ENCODE measurements at places on chromosomes 1 and 21.

DNA sequence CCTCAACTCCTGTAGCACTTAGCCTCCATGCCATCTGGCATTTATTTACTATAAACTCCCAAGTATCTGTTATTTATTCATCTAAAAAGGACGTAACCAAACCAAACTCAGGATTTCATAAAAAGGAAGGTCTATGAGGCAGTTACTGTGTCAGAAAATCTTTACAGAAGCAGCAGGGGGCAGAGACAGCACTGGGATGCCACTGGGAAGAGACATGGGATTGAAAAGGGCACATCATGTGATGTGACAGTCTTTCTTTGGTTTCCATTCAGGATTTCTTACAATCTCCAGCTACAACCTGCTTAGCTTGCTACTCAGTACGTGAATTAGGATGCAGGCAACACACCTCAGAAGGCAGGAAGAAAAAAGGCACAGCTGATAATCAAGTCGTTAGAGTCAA lies 31.2 kb downstream of the SPRTN start:
- DNase-seq, result no peak

- no peak for DNase-seq
Measured at GRCh38 chr1:145999321-146000024, 3.1 kb upstream of the TXNIP start.

- DNase-seq, result no peak
Measured at GRCh38 chr1:42070996-42071395, 82.2 kb upstream of the GUCA2B start.

GRCh38 chr1:240517891-240518290 lies 94.1 kb downstream of the GREM2 start:
- no peak for DNase-seq

DNA sequence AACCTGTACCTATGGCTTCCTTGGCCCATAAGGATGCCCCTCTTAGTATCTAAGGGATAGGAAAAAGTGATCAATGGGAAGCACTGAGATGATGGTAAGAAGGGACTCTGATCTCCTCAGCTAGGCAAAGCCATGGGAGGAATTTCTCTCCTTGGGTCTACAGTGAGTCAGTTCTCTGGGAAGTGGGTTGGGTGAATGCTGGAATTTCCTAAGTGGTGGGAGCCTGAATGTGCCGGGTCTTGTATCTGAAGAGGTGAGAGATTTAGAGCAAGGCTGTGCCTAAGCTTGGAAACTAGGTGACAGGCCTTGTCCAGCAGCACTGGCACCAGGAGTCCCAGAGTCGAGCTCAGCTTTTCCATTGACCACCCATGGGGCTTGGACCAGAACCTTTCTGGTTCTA lies 96.3 kb upstream of the SLC2A1 start:
- DNase-seq, result no peak

GRCh38 chr1:5548266-5548665 lies 444.0 kb downstream of the NPHP4 start:
- no peak for DNase-seq

DNA sequence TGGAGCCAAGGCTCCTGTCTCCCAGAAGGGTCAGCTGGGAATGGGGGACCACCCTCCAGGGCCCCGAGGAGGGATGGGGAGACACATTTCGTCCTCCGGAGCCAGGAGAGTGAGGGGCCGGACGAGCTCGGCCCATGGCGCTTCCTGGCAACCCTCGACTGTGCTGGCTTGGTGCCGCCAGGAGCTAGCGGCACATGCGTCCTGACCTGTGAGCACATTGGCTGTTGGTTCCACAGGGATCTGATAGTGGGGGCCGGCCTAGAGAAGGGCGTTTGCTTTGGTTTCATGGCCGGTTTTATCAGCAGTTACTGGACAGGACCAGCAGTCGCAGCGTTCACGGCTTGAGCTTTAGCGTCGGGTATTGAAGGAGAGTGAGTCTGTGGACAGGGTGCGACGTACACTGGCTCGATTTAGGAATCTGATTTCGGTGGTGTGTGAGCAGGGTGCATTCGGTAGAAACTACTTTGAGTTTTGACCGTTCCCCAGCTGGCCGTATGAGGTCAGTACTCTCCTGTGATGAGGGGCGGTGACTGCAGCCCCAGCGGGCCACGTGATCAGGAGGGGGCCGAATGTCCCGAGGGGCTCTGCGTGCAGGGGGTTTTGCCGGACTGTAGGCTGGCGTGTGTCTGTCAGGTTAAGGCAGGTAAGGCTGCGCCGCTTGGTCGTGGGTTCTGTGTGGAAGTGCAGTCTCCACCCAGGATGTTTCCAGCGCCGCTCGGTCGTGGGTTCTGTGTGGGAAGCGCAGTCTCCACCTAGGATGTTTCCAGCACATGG lies 18.7 kb downstream of the FAAP20 start:
- no peak for DNase-seq

DNA sequence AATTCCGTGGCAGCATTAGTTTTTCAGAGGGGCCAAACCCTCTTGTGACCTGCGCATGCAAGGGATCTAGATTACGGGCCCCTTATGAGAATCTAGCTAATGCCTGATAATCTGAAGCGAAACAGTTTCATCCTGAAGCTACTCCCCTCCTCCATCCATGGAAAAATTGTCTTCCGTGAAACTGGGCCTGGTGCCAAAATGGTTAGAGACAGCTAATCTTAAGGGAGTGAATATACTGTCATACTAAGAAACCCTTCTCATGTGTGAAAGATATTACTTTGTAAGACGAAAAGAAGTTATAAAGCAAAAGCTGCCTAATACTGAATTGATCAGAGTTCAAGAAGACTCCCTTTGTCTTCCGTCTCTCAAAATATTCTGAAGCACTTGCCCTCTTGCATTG lies 166.3 kb downstream of the DUSP10 start:
- DNase-seq, result no peak

- DNase-seq, result peak; percentile 33
Measured at GRCh38 chr1:170247751-170248521, 102.2 kb downstream of the NTMT2 start.

DNA sequence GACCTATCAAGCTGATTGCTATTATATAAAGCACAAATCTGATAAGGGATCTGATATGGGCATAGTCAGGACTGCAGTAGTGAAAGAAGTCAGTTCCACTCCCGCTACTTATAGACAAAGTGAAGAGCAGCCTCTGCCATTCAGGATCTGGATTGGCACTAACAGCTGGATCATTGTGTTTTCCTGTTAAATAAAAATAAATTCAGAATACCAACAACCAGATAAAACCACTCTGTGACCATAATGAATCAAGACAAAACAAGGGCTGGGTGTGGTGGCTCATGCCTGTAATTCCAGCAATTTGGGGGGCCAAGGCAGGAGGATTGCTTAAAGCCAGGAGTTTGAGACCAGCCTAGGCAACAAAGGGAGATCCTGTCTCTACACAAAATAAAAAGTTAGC lies 5.0 kb upstream of the GLRX2 start:
- DNase-seq, result no peak

- DNase-seq, result no peak
Measured at GRCh38 chr1:186559601-186560116, 98.7 kb upstream of the PDC start.

- no peak for DNase-seq
Measured at GRCh38 chr1:119026956-119027355, 38.8 kb upstream of the TBX15 start.

GRCh38 chr1:162357681-162358266 lies 18.9 kb downstream of the SPATA46 start:
- peak; percentile 60 for DNase-seq

DNA sequence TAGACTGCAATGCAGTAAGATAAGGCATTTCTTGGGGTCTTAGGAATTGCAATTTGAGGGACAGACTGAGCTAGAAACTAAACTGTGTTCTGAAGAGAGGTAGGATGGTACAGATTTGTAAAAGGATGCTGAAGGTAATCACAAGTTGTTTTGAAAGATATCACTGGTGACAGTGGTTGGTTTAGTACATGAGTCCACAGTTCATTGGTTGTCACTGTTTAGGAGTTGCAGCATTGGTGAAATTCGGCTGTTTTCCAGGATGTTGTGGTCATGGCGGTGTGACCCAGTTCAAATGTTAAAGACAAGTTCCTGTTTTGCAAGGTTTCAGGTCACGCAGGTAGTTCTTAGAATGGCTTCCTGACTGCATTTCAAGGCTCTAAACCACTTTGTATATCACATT lies 292.8 kb upstream of the B3GALT2 start:
- DNase-seq, result peak; percentile 18

DNA sequence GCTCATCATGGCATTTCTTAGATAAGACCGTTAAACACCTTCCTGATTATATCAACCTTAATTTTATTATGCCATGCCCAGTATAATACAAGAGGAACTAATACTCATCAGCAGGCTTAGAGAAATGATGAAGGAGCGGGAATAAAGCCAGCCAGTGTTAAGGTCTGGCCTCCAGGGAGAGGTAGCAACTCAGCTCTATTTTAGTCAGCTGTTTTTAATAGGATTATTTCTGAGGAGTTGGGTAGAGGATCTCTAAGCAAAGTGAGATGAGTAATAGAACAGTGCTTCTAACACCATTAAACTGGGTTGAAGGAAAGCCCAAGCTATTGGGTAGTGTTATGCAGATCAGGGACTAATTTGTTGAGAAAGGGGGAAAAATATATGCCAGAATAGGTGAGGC lies 921.5 kb downstream of the TTLL7 start:
- no peak for DNase-seq

- DNase-seq, result no peak
Measured at GRCh38 chr1:84171481-84171880, 27.4 kb downstream of the PRKACB start.

- DNase-seq, result no peak
Measured at GRCh38 chr1:220991506-220991905, 112.3 kb downstream of the HLX start.

DNA sequence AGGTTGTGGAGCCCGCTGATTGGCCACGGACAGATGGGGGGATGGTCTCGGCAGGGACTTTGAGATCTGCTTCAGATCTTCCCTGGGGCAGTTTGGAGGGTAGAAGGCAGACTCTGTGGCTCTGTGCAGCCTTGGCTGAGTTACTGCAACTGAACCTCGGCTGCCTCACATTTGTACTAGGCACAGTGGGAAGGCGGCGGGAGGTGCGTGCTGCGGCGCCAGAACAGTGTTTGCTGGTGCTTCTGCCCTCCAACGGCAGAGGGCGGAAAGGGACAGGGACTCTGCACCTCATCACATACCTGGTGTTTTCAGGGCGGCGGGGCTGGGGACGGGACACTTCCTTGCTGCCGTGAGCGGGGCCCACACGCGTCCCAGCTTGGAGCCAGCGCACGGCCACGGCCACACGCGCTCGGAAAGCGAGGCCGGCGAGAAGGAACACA lies 26.2 kb downstream of the SLC66A1 start:
- DNase-seq, result no peak

- no peak for DNase-seq
Measured at GRCh38 chr1:87969040-87969439, 640.4 kb downstream of the LMO4 start.

- no peak for DNase-seq
Measured at GRCh38 chr1:222247811-222248310, 300.0 kb downstream of the HHIPL2 start.
